ENCODE measurements at places on chromosomes 12 and 14.

GRCh38 chr14:89856871-89857345 is 97.6 kb downstream of the EFCAB11 start:
- peak; percentile 45 for DNase-seq

GRCh38 chr14:87334997-87335685 is 657.8 kb downstream of the GALC start:
- DNase-seq: no peak

DNA sequence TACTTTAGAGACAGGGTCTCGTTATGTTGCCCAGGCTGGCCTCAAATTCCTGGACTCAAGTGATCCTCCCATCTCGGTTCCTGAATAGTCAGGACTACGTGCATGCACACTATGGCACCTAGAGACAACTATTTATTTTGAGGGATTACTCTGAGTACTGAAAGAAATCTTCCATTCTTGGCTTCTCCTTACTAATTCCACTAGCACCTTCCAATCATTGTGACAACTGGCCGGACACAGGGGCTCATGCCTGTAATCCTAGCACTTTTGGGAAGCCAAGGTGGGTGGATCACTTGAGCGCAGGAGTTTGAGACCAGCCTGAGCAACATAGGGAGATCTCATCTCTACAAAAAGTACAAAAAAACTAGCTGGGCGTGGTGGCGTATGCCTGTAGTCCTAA is 42.1 kb upstream of the MTERF2 start:
- DNase-seq: no peak

DNA sequence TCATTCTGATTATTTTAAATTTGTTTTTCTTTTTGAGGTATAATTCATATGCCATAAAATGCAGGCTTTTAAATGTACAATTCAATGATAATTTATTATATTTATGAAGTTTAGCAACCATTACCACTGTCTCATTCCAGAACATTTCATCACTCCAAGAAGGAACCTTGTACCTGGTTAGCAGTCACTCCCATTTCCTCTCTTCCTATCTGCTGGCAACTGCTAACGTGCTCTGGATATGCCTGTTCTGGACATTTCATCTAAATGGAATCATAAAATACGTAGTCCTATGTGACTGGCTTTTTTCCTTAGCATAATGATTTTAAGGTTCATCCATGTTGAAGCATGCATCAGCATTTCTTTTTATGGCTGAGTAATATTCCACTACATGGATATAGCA is 15.5 kb downstream of the CPSF6 start:
- DNase-seq: no peak

Data from fibroblast of skin of back (primary cell).